ENCODE measurements at places on chromosomes 3 and 15. TPM values are rescaled to one million over a fixed set of nuclear protein-coding genes. Genes with fewer than 3 reads are reported as not detected.
A peak's percentile ranks its signal among the peaks of the same experiment; 100 is the strongest.

DNA sequence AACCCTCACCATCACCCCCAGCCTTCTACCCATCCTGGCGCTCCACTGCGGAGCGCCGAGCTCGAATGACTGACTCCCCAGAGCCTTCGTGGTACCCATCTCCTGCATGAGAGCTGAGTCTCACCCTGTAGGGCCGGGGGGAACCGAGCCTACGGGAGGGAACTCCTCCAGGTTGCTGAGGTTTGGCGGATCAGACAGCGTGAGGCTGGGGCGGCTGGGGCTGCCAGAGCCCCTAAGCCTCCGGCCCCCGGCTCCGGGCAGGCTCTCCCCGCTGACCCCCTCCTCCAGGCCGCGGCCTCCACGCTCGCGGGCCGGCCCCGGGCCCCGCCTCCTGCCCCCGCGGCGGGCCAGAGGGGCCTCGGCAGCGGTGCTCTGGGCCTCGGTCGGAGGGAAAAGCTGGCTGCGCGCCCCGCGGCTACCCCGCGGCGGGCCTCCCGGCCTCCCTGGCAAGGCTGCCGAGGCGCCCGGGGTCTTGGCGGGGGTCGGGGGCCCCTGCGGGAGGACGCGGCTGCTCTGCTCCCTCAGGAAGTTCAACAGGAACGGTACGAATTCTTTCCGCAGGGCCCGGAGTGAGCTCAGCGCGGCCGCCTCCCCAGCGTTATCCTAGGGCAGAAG is 643 bp downstream of the CDAN1 start:
- peaks cover 3% of the 10 kb centered on the region for H3K4me1 ChIP-seq
- H3K27ac ChIP-seq: no peak overlapping the region
- peak overlapping the region; percentile 98 for H3K4me3 ChIP-seq
- no peaks in the 10 kb centered on the region for H3K27me3 ChIP-seq

GRCh38 chr3:157373783-157374182 is 62.9 kb upstream of the PTX3 start:
- H3K4me3 ChIP-seq: no peak overlapping the region
- no peak overlapping the region for H3K27ac ChIP-seq
- H3K36me3 ChIP-seq: no peaks in the 10 kb centered on the region
- no peaks in the 10 kb centered on the region for H3K27me3 ChIP-seq
- peaks cover 55% of the 10 kb centered on the region for H3K4me1 ChIP-seq

DNA sequence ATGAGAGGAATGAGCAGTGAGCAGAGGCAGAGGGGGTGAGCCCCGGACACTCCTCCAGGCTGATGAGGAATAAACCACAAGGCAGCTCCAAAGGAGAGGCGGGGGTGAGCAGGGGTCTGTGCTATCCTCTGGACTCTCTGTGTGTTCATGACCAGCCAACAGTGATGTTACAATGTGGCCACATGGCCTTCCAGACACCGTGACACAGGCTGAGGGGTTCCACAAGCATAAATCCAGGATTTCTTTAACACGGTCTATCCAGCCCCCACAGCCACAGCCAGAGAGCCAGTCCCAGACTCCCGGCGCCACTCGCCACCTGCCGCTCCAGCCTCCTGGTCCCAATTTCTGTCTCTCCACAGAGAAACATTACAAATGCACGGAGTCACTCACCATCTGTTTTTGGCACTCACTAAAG is 24.4 kb downstream of the XXYLT1 start:
- H3K36me3 ChIP-seq: no peaks in the 10 kb centered on the region
- no peak overlapping the region for H3K4me3 ChIP-seq
- DNase-seq: no peak
- H3K27ac ChIP-seq: no peak overlapping the region

DNA sequence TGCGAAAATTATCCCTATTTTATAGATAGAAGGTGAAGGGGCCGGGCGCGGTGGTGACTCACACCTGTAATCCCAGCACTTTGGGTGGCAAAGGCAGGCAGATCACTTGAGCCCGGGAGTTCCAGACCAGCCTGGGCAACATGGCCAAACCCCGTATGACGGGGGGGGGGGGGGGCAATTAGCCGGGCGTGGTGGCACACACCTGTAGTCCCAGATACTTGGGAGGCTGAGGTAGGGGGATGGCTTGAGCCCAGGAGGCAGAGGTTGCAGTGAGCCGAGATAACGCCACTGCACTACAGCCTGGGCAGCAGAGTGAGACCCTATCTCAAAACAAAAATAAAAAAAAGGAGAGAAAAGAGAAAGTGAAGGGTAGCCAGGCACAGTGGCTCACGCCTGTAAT is 1.4 kb downstream of the AAGAB start:
- no peaks in the 10 kb centered on the region for H3K36me3 ChIP-seq
- no peak for DNase-seq
- peak overlapping the region; percentile 82 for H3K4me3 ChIP-seq
- no peak overlapping the region for H3K27ac ChIP-seq

DNA sequence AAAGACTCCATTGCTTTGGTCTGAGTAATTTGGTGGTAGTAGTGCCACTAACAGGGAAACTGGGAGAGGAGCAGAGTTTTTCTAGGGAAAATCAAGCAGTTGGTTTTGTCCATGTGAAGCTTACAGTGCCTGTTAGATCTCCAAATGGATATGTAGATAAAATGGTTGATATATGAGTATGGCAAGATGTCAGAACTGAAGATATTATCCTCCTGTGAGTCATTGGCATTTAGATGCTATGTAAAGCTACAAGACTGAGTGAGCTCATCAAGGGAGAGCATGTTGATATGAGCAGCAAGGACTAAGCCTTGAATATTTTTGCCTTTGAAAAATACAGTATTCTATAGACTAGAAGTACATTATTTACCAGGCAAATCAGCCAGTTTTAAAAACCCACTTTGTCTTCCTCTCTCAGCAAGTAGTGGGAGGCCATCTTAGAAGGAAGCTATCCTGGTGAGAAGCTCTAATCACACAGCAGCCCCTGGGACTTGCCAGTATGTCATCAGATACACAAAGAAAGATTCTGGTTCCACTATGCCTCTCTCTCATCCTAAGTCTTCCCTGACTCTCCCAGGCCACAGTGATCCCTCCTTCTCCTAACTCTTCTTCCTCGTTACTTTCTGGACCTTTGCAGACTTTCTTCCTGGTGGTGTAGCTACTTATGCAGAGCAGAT is 77.4 kb upstream of the ANKRD28 start:
- DNase-seq: no peak
- no peak overlapping the region for H3K4me3 ChIP-seq

Gene ERICH6
- not detected for total RNA-seq

Measured in neural progenitor cell (in vitro differentiated cells).